Left lobe of liver (tissue), 2 donors: ENCODE measurements at places on chromosomes 5 and 9. TPM values are rescaled to one million over a fixed set of nuclear protein-coding genes. Genes with fewer than 3 reads are reported as not detected.

Gene NR4A3
- total RNA-seq, result 0.13 TPM

Gene STK32A
- 0.23 TPM for total RNA-seq

Gene TRPM3
- total RNA-seq, result 0.38 TPM

Gene ST6GALNAC6
- total RNA-seq, result 35.2 TPM

Gene ERP44
- total RNA-seq, result 16.0 TPM

Gene SLC6A7
- not detected for total RNA-seq

Gene KIF20A
- total RNA-seq, result 0.35 TPM

Gene SLC36A3
- total RNA-seq, result not detected

Gene LOX
- 2.1 TPM for total RNA-seq

Gene TGFBI
- total RNA-seq, result 49.3 TPM

Gene INSL4
- not detected for total RNA-seq

Gene ZBED3
- total RNA-seq, result 40.1 TPM

Gene PRLR
- total RNA-seq, result 11.9 TPM

Gene DIPK1B
- total RNA-seq, result 3.0 TPM

Gene RASA1
- 7.0 TPM for total RNA-seq

Gene PCDHGA2
- 1.1 TPM for total RNA-seq

Gene C9orf50
- total RNA-seq, result not detected

Gene SPATA31D3
- total RNA-seq, result not detected

Gene PURA
- total RNA-seq, result 12.7 TPM

Gene STPG3
- not detected for total RNA-seq

Gene SPINK4
- not detected for total RNA-seq

Gene PTGS1
- 2.0 TPM for total RNA-seq

Gene FGFR4
- total RNA-seq, result 89.8 TPM

Gene EQTN
- total RNA-seq, result not detected

Gene ADRA1B
- 12.0 TPM for total RNA-seq

Gene GDF9
- 0.15 TPM for total RNA-seq

Gene C5orf52
- not detected for total RNA-seq

Gene DMRT2
- not detected for total RNA-seq

Gene EDIL3
- total RNA-seq, result 0.20 TPM

Gene GLRA1
- total RNA-seq, result not detected

Gene SPAAR
- 1.1 TPM for total RNA-seq

Gene IER5L
- total RNA-seq, result 4.5 TPM

Gene CBY3
- total RNA-seq, result not detected

Gene HTR1A
- total RNA-seq, result not detected

Gene EGFLAM
- total RNA-seq, result 2.0 TPM

Gene NUTM2G
- not detected for total RNA-seq

Gene MZB1
- 0.96 TPM for total RNA-seq

Gene PITX1
- 0.40 TPM for total RNA-seq

Gene NCBP1
- total RNA-seq, result 15.5 TPM

Gene SHC3
- 0.10 TPM for total RNA-seq

Gene PCDHGC4
- total RNA-seq, result 0.65 TPM

Gene ASPN
- total RNA-seq, result 5.4 TPM

Gene OTULINL
- total RNA-seq, result 1.4 TPM

Gene FAT2
- total RNA-seq, result not detected

Gene GARIN3
- not detected for total RNA-seq

Gene TCF7
- 3.1 TPM for total RNA-seq

Gene FST
- total RNA-seq, result 16.9 TPM

Gene SPINK7
- not detected for total RNA-seq

Gene TYRP1
- not detected for total RNA-seq

Gene CYLC2
- not detected for total RNA-seq

Gene MEIKIN
- not detected for total RNA-seq

Gene EIF4E1B
- total RNA-seq, result not detected

Gene RAD17
- total RNA-seq, result 8.9 TPM

Gene OR1J2
- total RNA-seq, result not detected

Gene IL9
- not detected for total RNA-seq

Gene IFNA2
- total RNA-seq, result not detected
